ENCODE measurements at places on chromosomes 2 and 18.

DNA sequence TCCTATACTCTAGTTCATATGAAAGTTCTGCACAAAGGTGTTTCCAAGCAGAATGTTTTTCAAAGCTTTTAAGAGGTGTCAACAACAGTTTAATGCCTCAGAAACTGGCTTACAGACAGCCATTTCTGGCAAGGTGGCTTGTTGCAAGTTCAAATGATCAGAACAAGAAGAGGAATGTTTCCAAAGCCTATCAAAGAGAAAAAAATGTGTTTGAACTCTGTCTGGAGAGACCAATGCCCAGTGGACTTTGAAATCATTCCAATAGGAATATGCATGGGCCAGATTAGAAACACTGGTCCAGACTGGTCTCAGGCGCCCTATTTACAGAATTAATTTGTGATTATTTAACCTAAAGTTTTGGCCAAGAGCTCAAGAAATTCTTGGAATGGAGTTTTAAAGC, 106.2 kb downstream of the CPS1 start:
- no peak for DNase-seq

GRCh38 chr2:105870858-105871257, 126.1 kb downstream of the NCK2 start:
- no peak for DNase-seq

DNA sequence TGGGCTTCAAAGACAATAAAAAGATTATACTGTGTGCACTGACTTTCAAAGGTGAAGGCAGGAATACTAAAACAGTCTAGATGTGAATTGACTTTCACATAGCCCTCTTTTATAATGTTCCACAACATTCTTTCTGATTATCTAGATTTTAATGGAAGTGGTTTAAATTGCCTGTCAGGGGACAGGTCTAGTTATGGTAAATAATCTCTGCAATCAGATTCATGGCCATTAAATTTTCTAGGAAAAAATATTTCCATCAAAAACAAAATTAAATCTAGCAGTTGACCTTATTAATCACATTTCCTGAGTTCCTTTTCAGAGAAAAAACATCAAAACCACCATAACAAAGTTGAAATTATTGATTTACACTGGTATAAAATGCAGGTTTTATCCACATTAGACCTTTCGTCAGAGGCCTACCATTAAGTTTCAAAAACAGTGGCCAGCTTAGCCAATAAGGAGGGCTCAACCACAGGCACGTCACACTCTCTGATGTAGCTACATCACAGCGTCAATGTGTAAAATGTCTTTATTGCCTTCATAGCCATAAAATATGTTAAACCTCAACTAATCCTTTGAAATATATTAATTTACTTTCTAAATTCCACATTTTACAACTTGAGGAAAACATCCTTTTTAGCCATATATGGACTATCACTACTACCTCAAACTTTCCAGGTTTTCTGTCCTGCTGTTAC, 79.4 kb downstream of the NOL10 start:
- DNase-seq, result no peak

GRCh38 chr2:183773775-183774174, 649.5 kb downstream of the NUP35 start:
- DNase-seq, result no peak

DNA sequence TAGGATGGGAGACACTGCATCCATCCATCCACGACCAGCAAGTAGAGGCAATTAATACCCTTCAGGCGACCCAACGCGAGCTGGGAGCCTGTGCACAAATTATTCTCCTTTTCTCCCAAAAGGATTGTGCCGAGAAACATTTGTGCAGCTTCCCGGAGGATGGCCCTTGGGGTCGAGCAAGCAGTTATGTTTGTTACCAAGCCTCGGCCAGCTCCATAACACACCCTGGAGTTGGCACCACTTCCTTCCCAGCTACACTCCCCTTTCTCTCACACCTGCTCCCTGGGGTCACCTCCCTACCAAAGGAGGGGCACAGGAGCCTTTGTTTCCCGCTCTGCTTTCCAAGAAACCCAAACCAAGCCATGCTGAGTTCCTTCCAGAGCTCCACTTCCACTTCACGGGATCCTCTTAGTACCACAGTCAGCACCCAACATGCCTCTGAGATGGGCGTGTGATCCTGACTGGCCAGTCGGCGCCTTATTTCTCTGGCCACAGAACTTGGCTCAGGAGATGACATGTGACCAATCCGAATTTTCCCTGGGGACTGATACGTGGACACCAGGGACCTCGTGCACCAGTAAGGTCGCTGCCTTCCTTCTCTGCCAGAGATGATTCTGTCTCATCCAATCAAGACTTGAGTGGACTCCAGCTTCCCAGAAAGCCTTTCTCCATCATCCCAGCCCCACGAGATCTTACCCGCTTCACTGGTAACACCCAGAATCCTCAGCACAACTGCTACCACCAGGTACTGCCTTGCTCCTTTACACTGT, 28.5 kb downstream of the GPR55 start:
- no peak for DNase-seq

DNA sequence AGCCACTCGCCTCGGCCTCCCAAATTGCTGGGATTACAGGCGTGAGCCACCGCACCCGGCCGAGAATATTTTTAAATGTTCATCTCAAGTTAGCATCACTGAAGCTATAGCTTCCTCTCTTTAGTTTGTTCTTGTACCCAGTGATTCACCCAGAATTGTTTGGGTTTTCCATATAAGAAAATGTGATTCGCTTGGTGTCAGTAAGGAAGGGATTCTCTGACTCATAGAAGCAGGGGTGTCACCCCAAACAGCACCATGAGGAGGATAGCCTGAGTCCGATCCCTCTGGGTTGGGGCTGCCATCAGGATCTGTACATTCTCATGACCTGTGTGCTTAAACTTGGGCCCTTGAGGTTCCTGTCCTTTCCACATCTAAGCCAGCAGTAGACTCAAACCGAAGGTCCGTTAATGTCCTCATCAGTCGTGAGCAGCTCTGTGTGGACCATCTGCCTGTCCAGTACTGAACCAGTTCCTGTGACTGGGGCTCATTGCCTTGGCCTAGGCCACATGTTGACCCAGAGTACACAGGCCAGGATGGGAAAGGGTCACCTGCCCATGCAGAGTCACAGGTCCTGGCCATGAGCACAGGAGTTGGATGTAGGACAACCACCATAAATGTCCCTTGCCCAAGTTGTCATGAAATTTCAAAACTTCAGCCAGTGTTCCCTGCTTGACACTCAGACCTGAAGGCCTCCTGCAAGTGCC, 311.9 kb downstream of the GBX2 start:
- DNase-seq, result no peak

- DNase-seq, result no peak
Observed at GRCh38 chr2:163656622-163657280, 79.1 kb downstream of the FIGN start.

GRCh38 chr2:115880558-115880957, 1438.1 kb downstream of the DPP10 start:
- DNase-seq, result no peak

DNA sequence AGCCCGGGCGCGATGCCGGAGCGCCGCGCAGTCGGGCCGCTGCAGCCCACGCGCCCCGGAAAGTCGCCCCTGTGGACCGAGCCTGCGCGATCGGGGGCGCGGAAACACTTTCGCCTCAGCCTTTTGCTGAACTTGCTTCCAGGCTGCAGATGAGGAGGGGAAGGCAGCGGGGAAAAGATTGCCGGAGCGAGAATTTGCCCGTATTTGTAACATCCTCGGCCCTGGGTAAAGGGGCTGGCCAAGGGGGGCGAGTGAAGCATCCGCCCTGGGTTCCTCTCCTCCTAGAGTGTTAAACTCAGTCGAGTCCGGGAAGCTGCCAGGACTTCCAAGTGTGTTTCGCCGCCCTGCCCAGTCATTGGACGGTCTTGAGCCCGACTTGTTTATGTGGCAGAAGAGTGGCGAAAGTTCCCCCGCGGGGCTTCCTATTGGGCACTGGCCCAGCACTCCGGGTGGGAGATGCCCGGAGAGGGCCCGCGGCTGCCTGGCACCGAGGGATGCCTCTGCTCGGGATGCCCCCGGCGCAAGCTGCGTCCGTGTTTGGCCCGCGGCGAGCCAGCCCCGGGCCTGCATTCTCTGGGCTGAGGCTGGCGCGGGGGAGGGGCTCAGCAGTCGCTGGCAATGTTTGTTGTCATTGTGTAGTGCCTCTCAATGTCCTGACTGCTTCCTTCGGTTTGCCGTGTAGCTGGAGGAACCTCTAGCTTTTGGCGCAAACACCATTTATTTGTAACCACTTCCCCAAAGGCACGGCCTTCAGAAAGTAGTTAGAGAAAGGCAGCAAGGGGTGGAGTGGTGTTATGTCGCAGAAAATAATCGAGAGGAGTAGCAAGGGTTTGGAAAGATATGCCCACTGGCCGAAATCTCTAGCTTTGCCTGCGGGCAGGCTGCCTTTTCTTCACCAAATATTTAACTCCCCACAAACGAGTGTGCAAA, 1.1 kb downstream of the CYBRD1 start:
- DNase-seq, result no peak

DNA sequence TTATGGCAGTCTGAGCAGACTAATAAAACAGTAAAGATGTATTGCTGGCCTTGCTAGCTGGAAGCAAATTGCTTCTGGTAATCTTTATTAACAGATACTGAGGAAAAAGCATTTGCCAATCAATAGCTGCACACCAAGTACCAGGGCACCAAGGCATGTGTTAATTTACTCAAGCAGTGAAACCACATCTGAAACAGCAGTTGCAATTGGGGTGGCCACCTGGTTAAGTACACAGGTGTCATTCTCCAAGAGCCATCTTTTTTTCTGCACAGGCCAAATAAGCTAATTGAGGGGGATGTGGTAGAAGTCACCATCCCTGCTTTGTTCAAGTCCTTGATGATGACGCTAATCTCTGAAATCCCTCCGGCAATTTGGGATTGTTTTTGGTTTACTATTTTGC, 8.6 kb upstream of the SEH1L start:
- DNase-seq, result no peak

DNA sequence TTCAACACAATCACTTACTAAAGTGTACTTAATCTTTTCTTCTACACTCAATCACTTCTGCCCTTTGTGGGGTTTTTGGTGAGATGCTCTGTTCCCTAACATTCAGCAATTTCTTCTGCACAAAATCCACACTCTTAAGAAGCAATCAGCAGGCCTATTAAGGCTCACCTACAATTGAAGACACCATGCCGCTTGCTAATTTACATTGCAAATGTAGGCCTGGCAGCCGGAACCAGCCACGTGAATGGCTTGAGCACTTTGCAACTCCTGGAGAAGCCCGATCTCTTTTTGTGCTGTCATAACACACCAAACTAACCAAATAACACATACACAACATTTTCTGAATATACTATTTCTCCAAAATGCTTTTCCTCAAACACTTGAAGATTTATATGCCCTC, 66.3 kb downstream of the NYAP2 start:
- no peak for DNase-seq

DNA sequence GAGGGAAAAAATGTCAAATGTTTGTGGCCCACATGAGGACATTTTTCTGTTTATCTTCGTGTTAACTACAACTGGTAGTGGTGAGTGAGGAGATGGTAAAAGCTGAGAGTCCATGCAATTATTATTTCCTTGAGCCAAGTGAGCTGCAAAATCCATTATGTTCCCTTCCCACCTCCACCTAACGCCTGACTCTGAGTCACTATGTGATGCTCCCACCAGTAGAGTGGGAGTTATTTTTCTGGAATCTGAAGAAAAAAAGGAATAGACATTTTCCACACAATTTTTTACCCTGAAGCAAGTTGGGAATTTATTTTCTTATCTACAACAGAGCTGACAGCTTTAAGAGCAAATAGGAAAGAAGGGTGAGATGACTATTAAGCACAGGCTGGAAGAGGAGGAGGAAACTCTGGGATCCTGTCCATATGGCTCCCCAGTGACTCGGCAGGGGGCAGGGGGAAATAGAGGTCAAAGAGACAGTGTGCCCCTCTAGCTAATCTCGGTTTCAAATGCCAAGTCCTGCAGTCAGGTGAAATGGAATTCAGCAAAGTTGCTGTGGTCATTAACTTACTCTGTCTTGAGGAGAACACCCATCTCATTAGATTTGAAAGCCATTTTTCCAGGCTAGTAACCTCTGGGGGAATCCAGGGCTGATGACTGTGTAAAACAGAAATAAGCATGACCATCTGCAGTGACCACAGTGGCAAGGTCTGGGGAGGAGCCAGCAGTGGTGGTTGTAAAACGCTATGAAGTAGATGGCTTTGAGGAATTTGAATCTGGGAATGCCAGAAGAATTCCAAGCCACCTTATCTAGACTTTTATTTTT, 463.9 kb downstream of the STK39 start:
- DNase-seq, result no peak

DNA sequence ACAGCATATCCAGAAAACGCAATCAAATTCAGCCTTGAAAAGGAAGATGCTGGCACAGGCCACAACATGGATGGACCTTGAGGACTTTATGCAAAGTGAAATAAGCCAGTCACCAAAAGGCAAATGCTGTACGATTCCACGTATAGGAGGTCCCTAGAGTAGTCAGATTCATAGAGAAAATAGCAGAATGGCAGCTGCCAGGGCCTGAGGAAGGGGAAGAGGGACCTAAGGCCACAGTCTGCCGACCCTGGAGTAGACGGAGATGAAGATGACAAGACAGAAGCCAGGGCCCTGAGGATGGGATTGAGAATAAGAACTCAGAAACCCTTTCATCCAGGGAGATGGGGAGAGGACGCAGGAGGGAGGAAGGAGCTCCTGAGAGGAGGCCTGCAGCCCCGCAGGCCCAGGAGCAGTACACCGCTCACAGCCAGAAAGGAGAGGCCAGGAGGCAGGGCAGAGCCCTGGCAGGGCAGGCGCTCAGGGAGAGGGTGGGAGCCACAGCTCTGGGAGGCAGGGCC, 8.1 kb upstream of the MTERF4 start:
- no peak for DNase-seq

DNA sequence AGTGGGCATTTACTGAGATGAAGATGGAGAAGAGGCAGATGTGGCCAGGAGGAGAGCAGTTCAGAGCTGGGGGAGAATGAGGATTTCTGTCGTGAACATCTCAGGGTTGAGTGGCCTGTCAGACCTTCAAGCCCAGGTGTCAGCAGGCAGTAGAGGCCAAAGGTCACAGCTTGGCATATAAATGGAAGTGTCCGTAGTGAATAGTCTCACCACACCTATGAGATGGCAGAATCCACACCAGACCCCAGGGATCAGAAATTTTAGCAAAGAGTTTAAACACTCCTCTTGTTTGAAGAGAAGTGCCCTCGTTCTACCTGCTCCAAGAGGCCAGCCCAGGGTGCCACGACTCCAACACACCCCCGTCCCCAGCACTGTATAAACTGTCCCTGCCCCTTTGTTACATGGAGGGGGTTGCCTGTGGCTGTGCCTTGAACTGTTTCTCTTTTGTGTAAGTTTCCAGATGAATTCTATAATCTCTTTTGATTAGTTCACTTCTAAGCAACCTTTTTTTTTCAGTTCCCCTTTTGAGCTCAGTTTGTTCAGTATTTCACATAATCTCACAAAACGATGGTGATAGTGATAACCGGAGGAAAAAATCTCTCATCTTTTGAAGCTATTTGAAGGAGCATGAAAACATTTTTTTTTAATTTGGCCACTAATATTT, 69.0 kb upstream of the TTC39C start:
- no peak for DNase-seq
